ENCODE measurements at places on chromosomes 3 and 15. TPM values are rescaled to one million over a fixed set of nuclear protein-coding genes. Genes with fewer than 3 reads are reported as not detected.

MITF gene
- total RNA-seq, result 6.2 TPM

GLDN gene
- 0.37 TPM for total RNA-seq

ARGFX gene
- total RNA-seq, result not detected

XCR1 gene
- not detected for total RNA-seq

ERC2 gene
- under 0.01 TPM for total RNA-seq

TNFAIP8L3 gene
- 21.5 TPM for total RNA-seq

Measured in subcutaneous preadipocyte (primary cell).